Regular cardiac myocyte (primary cell): ENCODE measurements at places on chromosomes 4 and X. TPM values are rescaled to one million over a fixed set of nuclear protein-coding genes. Genes with fewer than 3 reads are reported as not detected.

Gene MTNR1A
- not detected in 2 replicates for total RNA-seq

Gene GAB3
- 7.3 and 20.0 TPM in 2 replicates for total RNA-seq

Gene SCD5
- total RNA-seq = 16.3 and 25.7 TPM in 2 replicates

Gene VMA21
- 53.3 and 67.1 TPM in 2 replicates for total RNA-seq
